ENCODE measurements at places on chromosomes 3 and 15. TPM values are rescaled to one million over a fixed set of nuclear protein-coding genes. Genes with fewer than 3 reads are reported as not detected.

RAD54L2 gene
- 21.4 TPM for total RNA-seq

ARHGEF26 gene
- 50.9 TPM for total RNA-seq

CCR9 gene
- total RNA-seq, result not detected

PCOLCE2 gene
- total RNA-seq, result 41.0 TPM

CRYGS gene
- total RNA-seq, result 4.0 TPM

TRIM42 gene
- not detected for total RNA-seq

PLSCR5 gene
- not detected for total RNA-seq

TEX55 gene
- not detected for total RNA-seq

MGLL gene
- total RNA-seq, result 132 TPM

NANOGP8 gene
- 0.59 TPM for total RNA-seq

CCR5 gene
- total RNA-seq, result 5.3 TPM

SERF2 gene
- 827 TPM for total RNA-seq

SCN11A gene
- 0.27 TPM for total RNA-seq

C3orf62 gene
- 10.0 TPM for total RNA-seq

BTLA gene
- 0.86 TPM for total RNA-seq

NR1D2 gene
- total RNA-seq, result 53.7 TPM

CPLX3 gene
- not detected for total RNA-seq

- no peak for DNase-seq
Observed at GRCh38 chr3:152288681-152289080, 20.0 kb downstream of the MBNL1 start.

GRCh38 chr15:41557673-41558399 is 1.2 kb upstream of the TYRO3 start:
- peak; percentile 68 for DNase-seq

DNA sequence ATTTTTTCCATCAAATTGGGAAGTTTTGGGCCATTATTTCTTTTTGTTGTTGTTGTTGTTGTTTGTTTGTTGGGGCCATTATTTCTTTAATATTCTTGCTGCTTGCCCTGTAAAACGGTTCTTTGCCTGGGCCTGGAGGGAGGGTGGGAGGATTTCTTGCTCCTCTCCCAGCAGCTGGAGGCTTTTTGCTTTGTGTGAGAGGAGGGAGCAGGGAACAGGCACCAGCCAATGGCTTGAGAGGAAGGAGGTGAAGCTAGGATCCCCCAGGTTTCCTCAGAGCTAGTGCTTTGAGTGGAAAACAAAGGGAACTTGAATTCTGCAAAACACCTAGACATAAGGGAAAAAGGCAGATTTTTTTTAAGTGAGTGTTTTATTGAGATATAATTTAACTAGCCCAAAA is 61.2 kb upstream of the DNAJC19 start:
- DNase-seq, result no peak

DNA sequence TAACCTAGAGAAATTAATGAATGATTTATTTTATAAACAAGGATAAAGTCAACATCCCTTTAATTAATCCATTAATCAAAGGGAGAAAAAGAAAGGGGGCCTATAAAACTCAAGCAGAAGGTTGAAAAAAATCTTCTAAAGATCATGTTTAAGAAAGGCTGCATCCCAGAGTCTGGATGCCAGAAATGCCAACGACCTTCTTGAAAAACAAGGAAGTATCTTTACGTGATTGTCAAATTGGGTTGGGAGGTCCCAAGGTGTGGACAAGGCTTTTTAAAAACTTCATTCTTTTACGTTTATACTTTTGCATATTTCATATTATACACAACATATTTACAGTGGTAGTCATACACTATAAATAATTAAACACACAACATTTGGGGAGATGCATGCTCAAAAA is 1.6 kb downstream of the GOLGB1 start:
- DNase-seq, result no peak

DNA sequence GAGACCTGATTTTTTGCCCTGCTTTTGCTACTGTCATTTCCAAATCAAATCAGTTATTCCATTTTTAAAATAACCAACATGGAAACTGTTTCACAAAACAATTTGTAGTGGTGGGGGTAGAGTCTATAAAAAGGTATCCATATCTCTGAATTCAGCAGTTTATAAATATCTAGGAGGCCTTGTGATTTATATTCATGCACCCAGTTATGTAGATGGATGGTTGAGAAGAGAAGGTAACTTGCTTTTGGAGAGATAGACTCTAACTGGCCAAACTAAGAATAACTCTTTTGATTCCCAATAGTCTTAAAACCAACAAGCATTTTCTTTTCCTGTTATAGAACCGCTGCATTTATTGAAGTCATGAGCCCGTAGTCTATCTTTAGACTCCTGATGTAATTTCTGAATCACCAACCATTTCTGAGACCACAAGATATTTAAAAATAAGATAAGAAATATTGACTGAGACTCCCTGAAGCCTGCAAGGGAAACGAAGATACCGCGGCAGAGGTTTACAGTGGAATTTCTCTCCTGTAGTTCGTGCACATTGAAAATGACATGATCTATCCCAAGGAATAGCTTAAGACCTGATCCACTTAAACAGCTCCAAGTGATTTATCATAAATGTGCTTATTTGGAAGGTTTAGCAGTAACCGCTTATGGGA is 68.5 kb downstream of the SAMMSON start:
- DNase-seq, result no peak

- no peak for DNase-seq
Observed at GRCh38 chr15:74283368-74283767, 47.2 kb downstream of the CCDC33 start.

GRCh38 chr3:189794518-189794917 is 163.3 kb downstream of the TP63 start:
- no peak for DNase-seq

- DNase-seq, result no peak
Observed at GRCh38 chr3:4906107-4906621, 73.1 kb upstream of the BHLHE40 start.

- no peak for DNase-seq
Observed at GRCh38 chr15:96182736-96183513, 147.6 kb upstream of the NR2F2 start.

DNA sequence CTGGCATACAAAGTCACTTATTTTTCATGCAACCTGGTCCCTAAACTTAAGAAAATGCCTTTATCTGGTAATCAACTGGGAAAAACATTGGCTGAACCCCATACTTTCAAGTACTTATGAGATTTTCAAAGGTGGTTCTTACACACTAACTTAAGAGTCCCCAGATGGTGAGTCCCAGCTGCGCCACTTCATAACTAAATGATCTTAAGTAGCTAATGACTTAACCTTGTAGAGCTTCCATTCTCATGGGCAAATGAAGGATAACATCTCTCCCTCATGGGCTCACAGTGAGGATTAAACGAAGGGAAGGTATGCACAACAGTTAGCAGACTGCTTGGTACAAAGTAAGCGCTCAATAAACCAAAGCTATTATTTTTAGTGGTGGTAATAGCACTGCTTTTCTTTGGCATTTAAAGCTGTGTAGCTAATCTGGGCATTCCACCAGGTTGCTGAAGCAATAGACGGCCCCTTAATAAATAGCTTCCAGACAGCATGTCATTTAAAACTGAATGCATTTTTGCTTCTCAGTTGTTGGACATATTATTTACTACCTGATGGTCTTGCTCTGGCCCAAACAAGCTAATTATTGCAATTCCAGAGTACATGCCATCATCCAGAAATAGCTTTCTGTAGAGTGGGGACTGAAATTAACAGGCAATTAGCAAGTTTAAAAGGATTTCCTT is 55.4 kb downstream of the LIPC start:
- DNase-seq, result no peak

DNA sequence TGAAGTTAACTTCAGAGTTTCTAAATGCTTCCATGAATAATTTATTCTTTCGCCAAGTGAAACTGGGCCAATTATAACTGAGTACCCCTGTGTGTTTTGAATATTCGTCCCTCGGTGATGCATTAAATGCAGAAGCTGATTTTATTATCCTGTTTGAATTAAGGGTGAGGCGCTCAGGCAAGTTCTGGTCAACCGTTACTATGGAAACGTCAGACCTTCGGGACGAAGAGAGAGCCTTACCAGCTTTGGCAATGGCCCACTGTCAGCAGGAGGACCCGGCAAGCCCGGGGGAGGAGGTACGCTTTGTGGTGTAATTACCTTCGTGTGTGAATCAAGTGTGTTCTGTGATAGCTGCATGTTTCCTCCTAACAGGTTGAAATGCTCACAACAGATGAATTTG is 239.8 kb downstream of the ITPR1 start:
- no peak for DNase-seq

DNA sequence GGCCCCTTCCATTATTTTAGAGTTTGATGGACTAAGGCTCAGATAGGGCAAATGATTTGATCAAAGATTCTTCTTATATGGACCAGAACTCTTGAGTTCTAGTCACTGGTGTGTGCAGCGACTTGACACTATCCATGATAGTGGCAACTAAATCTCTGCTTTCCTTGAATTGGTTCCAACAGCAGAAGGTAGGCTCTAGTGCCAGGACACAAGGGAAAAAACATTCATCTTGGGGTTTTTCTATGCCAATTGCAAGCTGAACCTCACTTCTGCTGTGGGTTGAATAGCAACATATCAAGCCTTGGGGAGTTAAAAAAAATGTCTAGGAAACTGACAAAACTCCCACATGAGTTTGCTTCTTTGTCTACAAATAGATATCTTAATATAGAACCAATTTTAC is 35.1 kb downstream of the CTXND1 start:
- no peak for DNase-seq

GRCh38 chr3:46931631-46932331 is 44.8 kb downstream of the CCDC12 start:
- DNase-seq, result peak; percentile 91

DNA sequence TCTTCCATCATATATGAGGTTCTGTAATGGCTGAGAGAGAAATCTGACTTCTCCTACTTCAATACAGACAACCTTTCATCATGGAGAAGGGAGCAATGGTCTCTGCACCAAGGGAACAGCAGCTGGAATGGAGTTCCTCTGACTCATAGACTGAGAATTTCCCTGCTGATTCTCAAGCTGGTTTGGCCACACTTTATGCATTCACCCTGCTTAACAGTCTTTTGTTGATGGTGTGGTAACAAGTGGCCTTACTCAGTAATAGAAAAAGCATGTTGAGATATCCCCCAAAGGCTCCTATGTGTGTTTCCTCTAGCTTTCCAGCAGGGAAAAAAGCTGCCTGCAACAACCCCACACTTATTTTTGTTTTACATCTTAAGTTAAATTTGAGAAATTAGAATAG is 138.1 kb downstream of the GREM1 start:
- DNase-seq, result no peak

GRCh38 chr15:65057549-65057940 is 10.2 kb downstream of the RASL12 start:
- no peak for DNase-seq

- DNase-seq, result no peak
Observed at GRCh38 chr3:149605902-149606301, 51.9 kb downstream of the WWTR1 start.

DNA sequence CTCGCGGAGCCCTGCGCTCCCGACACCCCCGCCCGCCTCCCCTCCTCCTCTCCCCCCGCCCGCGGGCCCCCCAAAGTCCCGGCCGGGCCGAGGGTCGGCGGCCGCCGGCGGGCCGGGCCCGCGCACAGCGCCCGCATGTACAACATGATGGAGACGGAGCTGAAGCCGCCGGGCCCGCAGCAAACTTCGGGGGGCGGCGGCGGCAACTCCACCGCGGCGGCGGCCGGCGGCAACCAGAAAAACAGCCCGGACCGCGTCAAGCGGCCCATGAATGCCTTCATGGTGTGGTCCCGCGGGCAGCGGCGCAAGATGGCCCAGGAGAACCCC is 464 bp downstream of the SOX2 start:
- DNase-seq, result no peak

- DNase-seq, result no peak
Observed at GRCh38 chr15:36707884-36708435, 128.5 kb downstream of the CDIN1 start.

DNA sequence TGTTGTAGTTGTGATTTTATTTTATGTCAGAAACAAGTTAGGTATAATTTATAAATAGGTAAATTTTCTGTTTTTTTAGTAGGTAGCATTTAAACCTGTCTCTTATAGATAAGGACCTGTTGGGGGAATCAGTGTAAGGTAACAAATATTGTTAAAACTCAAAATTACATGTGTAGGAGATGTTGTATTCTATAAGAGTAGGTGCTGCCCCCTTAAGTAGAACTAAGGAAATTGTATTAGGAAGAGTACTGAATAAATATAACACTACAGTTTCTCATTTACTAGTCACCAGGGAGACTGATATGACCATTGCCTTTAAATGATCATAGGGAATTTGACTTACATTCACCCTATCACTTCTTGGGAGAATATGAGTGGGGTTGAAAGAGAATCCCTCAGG is 31.2 kb downstream of the SLC25A36 start:
- DNase-seq, result no peak

- no peak for DNase-seq
Observed at GRCh38 chr15:93121973-93122910, 33.2 kb upstream of the RGMA start.

GRCh38 chr3:169260296-169260695 is 403.2 kb downstream of the MECOM start:
- no peak for DNase-seq

- DNase-seq, result no peak
Observed at GRCh38 chr15:92603278-92603677, 52.3 kb downstream of the FAM174B start.

GRCh38 chr3:27939940-27940339 is 217.8 kb upstream of the EOMES start:
- DNase-seq, result no peak

DNA sequence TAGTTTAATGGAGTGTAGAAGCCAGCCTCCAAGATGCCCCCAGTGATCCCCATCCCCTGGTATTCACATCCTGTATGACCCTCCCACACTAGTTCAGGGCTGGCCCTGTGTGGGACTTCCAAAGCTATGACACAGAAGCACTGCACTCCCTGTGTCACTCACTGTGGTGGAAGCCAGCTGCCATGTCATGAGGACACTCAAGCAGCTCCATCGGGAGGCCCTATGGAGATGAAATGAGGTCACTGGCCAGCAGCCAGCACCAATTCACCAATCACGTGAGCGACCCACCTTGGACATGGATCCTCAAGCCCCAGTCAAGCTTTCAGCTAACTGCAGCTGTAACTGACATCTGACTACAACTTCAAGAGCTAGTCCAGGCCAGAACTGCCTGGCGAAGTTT is 3.9 kb upstream of the ACAN start:
- no peak for DNase-seq

- peak; percentile 56 for DNase-seq
Observed at GRCh38 chr15:98077186-98077585, 116.7 kb downstream of the ARRDC4 start.
